ENCODE measurements at places on chromosomes 13 and 19.

GRCh38 chr13:73421310-73421912 lies 362.6 kb downstream of the KLF5 start:
- DNase-seq: no peak

- no peak for DNase-seq
These were observed 15.3 kb downstream of the DYRK1B start for GRCh38 chr19:39818626-39819097.

GRCh38 chr13:48590141-48590901 lies 57.4 kb upstream of the RCBTB2 start:
- no peak for DNase-seq

DNA sequence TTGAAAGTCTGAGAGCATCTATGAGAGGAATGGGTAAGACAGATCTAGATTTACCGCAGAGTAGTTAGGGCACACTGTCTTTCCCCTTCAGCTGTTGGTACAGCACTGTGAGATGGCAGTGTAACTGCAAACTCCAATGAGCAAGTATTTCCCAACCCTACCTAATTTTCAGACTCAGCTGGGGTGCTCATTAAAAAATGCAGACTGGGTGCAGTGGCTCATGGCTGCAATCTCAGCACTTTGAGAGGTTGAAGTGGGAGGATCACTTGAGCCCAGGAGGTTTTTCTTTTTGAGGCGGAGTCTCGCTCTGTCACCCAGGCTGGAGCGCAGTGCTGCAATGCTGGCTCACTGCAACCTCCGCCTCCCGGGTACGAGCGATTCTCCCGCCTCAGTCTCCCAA lies 12.6 kb downstream of the QPCTL start:
- no peak for DNase-seq
